ENCODE measurements at places on chromosomes 2 and 18.

- no peak for DNase-seq
These were observed 179.2 kb upstream of the EPAS1 start for GRCh38 chr2:46117994-46118393.

- DNase-seq: no peak
These were observed 16.2 kb downstream of the DLGAP1 start for GRCh38 chr18:4438938-4439337.

GRCh38 chr2:99356853-99357252 lies 19.7 kb downstream of the EIF5B start:
- DNase-seq: no peak

GRCh38 chr18:31719363-31720006 lies 35.1 kb upstream of the B4GALT6 start:
- DNase-seq: no peak

- DNase-seq: peak; percentile 61
These were observed 33.3 kb upstream of the MAT2A start for GRCh38 chr2:85505551-85506238.

- no peak for DNase-seq
These were observed 89.7 kb downstream of the POLE4 start for GRCh38 chr2:75047992-75048625.

DNA sequence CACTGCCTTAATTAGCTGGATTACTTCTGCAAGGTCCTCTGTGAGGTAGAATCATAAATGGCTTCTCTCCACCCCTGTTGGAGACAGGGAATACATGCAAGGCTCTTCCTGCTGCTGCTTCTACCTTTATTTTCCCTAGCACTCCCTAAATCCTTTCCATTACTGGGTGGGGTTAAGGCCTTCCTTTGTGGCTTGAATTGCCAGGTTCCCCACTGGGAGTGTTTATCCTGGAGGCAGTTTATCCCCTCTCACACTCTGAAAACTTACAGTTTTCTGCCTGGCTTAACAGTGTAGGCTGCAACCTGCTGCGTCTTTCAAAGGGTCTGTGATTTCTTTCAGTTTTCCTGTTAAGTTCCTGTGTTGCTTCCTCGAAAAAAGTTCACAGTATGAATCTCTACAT lies 1062.3 kb upstream of the CRIM1 start:
- DNase-seq: no peak

GRCh38 chr2:145141981-145142380 lies 622.1 kb upstream of the ZEB2 start:
- DNase-seq: no peak

DNA sequence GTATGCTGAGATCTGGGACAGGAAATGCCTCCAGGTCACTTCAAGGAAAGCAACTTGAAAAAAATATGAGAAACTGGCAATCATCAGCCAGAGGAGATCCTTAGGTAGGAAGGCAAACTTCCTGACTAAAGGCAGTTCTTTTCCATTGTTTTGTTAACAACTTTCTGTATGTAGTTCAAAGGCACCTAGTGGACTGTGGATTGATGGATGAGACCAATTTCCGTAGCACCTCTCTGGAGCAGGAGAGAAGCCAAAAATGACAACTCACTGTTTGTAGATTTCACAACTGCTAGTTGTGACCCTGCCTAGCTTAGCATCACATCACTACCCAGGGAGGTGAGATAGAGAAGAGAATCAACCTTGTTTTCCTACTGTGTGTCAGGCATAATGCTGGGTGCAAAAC lies 21.8 kb upstream of the NOSTRIN start:
- no peak for DNase-seq

DNA sequence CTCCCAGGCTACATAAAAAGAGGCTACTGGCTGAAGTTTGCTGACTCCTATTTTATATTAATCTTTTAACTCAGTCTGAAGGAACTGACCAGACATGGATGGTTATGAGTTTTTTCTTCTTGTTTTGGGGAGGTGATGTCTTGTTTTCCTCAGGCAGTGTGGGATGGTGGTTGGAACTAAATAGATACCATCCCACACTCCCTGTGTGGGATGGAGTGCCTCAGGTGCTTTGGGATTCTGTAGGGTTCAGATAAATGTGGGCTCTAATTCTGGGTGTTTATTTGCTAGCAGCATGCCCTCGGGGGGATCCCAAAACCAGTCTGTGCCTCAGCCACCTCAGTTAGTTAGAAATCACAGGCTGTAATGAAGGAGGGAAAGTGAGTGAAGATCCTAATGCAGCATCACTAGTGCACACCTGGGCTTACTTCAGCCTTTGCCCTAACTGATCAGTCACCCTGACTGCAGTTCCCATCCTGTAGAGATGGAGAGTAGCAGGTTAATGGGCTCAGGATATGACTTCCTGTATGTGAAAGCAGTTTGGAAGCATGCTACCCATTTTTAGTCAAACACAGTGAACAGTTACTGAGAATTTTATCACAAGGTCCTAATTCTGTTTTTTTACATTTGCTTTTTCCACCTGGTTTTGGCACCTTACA lies 132.2 kb downstream of the SPTBN1 start:
- DNase-seq: no peak

DNA sequence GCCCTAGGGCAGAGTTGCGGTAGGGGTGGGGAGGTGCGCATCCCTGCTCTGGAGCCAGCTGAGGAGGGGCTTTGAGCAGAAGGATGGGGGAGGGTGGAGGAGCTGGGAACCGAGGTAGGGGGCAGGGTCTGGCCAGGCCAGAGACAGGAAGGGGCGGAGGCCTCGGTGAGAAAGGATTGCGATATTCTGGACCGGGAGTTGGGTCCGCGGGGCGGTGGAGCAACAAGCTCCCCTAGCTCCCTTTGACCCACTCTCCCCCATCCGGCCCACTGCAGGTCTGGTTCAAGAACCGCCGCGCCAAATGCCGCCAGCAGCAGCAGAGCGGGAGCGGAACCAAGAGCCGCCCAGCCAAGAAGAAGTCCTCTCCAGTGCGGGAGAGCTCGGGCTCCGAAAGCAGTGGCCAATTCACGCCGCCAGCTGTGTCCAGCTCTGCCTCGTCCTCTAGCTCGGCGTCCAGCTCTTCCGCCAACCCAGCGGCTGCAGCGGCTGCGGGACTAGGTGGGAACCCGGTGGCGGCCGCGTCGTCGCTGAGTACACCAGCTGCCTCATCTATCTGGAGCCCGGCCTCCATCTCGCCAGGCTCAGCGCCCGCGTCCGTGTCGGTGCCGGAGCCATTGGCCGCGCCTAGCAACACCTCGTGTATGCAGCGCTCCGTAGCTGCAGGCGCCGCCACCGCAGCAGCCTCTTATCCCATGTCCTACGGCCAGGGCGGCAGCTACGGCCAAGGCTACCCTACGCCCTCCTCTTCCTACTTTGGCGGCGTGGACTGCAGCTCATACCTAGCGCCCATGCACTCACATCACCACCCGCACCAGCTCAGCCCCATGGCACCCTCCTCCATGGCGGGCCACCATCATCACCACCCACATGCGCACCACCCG lies 4.8 kb downstream of the OTX1 start:
- DNase-seq: no peak

GRCh38 chr2:160194351-160194750 lies 5.7 kb downstream of the ITGB6 start:
- no peak for DNase-seq

GRCh38 chr2:2280483-2280882 lies 50.6 kb downstream of the MYT1L start:
- no peak for DNase-seq

DNA sequence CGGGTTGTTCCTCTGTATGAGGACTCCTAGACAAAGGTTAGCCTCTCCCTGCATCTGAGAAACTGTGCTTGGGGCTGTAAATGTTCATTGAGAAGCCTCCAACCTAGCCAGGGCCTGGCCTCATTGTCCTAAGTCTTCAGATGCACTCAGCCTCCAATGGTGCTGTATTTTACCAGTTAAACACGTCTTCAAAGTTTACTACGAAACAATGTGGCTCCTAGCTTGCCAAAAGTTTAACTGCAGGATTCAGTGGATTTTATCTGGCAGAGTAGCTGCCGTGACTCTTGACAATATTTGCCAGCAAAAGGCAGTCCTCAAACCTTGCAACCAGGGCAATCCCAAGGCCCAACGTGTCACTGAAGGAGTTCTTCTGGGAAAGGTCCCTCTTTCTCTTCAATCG lies 1.1 kb downstream of the PID1 start:
- DNase-seq: no peak

DNA sequence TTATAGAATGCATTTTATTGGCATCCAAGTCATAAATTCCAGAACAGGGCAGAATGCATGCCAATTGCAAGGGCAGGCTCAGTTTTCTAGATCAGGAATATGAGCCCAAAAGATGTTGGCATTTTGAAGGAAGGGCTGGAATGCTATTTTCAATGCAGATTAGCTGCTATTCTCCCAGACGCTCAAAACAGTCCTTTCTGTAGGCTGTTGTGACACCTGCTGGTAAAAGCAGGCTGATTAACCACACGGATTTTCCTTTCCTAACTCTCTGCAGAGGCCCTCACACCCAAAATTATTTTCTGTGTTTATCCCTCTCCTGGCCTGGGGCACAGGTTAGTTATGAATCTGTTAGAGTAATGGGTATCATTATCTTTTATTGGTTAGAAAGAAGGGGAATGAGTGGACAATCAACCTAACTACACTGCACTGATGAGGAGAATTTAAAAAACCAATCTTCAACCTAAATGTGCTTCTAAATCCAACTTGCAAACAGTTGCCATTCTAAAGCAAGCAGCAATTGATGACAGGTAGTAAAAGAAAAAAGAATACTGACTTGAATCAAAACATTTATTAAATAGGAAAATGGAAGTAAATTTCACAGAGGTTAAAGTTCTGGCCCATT lies 94.0 kb downstream of the PLA2R1 start:
- no peak for DNase-seq

DNA sequence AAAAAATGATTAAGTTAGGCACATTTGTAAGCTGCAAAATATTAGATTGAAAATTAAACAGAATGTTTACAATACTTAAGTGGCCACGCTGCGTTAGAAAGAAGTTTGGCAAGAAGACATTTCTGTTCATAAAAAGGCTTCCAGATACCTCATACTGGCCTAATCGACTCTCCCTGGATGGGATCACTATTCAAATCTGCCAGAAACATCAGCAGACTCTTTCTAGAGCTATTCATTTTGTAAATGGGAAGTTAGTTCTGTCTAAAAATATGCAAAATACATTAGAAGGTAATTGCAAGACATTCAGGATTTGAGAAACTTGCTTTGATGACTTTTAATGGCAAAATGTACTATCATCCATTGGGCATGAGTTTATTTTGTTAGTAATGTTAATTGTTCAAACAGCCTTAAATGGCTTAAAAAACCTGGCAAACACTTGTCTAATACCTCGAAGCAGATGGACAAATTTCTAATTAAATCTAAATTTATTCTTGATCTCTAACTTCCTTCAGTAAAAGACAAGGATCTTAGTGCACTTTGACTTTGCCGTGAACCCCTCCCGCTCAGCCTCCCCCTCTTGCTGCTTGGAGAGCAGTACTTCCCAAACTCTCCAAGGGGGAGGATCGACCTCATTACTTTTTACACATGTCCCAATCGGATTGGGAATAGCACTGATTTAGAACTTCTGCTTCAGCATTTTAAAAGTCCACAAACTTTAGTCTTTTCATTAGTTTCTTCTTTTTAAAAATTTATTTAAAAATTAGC lies 103.5 kb downstream of the SMIM21 start:
- no peak for DNase-seq

- DNase-seq: no peak
These were observed 130.5 kb downstream of the DYSF start for GRCh38 chr2:71583876-71584275.

- no peak for DNase-seq
These were observed 11.0 kb upstream of the CNGA3 start for GRCh38 chr2:98335271-98335670.

DNA sequence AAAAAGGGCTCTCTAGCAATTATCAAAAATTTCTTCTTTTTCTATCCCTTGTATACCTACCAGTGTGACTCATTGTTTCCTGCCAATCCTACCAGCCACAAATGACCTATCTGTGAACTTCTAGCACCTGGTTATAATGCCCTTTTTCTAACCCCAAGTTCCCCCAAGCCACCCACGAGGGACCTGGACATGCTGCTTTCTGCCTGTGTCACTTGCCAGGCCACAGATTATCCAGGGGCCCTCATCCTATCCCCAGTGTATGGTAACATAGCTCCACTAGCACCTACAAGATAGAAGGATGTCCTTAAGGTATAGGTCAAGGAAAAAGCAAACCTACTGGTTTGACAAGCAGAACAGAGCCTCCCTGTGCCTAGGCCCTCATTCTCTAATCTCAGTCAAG lies 26.8 kb downstream of the AAK1 start:
- no peak for DNase-seq

- no peak for DNase-seq
These were observed 79.5 kb downstream of the EVA1A start for GRCh38 chr2:75480971-75481836.

GRCh38 chr2:128269990-128270671 lies 48.5 kb downstream of the HS6ST1 start:
- peak; percentile 70 for DNase-seq

- DNase-seq: no peak
These were observed 25.3 kb upstream of the SNTG2 start for GRCh38 chr2:925309-925708.

DNA sequence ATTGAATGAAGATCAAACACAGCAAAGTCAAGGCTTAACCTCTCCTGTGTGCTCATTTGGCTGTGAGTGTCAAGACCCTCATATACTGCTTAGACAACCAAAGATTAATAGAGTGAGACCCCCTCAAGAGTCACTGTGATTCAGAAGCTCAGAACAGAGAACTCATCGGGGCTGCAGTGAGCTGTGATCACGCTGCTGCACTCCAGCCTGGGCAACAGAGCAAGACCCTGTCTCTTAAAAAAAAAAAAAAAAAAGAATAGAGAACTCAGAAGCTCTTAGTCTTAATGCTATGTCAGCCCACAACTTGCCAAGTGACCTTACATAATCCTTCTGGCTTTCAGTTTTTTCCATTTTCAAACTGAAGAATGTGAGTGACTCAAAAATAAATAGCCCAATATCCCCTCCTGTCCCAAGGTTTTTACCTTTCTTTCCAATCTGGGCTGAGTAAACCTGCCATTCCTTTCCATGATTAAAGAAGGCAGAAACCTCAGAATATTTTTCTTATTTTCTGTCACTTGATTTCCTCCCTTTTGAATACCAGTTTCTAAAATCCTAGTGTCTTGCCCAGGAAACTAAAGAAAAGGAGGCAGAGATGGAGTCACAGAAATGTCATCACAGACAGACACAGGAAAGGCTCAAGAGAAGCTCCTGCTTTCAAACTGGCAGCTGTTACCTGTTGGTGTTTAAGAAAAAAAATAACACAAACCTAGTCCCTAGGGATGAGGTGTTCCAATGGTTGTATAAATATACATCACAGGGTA lies 102.4 kb downstream of the CACNB4 start:
- DNase-seq: no peak

- no peak for DNase-seq
These were observed 740.5 kb upstream of the SALL3 start for GRCh38 chr18:78239090-78239457.

- no peak for DNase-seq
These were observed 224.7 kb downstream of the CDH7 start for GRCh38 chr18:65975536-65975935.

GRCh38 chr2:218259099-218259961 lies 1.5 kb upstream of the GPBAR1 start:
- peak; percentile 84 for DNase-seq

GRCh38 chr2:149768320-149768799 lies 180.8 kb upstream of the MMADHC start:
- DNase-seq: no peak

All from suprapubic skin (tissue), 4 donors.